CD4-positive, alpha-beta T cell (primary cell): ENCODE measurements at places on chromosomes 16 and 17.

GRCh38 chr17:57033296-57033695, 51.8 kb upstream of the AKAP1 start:
- no peak overlapping the region for H3K4me3 ChIP-seq
- H3K27me3 ChIP-seq: peaks cover 13% of the 10 kb centered on the region
- H3K27ac ChIP-seq: no peak overlapping the region
- DNase-seq: no peak

DNA sequence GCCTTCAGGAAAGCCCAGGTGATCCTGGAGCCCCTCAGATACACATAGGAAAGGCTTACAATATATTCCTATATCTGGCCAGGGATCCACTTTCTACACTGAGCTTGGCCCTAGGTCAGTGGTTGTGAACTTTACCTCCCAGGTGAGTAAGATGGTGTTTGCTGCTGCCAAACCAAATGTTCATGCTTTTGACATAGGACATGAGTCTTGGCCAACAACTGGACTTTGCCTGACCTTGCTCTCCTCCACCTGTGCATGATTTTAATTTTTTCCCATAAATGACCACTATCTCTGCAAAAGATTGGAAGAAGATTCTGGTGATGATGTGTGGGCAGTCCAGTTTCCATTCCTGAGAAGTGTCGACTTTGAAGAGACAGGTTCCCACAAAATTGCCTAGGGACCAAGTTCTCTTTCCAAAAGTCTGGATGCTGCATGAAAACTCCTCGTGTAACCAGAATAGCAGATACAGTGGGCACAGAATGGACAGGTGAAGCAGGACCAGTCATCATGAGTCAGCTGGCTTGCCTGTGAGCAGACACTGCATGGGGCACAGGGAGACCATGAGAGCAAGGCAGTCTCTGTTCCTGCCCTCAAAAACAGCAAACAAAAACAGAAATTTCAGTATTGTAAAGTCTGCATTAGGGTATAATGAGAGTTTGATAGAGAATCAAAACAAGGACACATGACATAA, 226.4 kb upstream of the MON1B start:
- no peaks in the 10 kb centered on the region for H3K4me1 ChIP-seq
- DNase-seq: no peak
- no peaks in the 10 kb centered on the region for H3K27me3 ChIP-seq
- H3K36me3 ChIP-seq: no peaks in the 10 kb centered on the region
- no peak overlapping the region for H3K4me3 ChIP-seq

DNA sequence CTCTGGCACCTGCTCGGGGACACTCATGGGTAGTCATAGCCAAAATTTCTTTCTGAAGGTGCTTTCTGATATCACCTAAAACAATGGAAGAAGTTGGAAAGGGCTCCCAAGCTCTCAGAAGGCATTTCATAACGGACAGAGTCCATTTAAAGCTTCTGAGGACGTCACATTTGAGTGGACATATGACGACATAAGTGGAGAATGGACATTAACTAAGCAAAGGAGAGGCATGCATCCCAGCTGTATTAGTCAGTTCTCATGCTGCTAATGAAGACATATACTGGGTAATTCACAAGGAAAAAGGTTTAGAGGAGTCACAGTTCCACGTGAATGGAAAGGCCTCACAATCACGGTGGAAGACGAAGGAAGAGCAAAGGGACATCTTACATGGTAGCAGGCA, 260.2 kb upstream of the DYNLRB2 start:
- H3K36me3 ChIP-seq: no peaks in the 10 kb centered on the region
- no peaks in the 10 kb centered on the region for H3K4me1 ChIP-seq
- H3K27me3 ChIP-seq: no peaks in the 10 kb centered on the region
- no peak overlapping the region for H3K4me3 ChIP-seq

DNA sequence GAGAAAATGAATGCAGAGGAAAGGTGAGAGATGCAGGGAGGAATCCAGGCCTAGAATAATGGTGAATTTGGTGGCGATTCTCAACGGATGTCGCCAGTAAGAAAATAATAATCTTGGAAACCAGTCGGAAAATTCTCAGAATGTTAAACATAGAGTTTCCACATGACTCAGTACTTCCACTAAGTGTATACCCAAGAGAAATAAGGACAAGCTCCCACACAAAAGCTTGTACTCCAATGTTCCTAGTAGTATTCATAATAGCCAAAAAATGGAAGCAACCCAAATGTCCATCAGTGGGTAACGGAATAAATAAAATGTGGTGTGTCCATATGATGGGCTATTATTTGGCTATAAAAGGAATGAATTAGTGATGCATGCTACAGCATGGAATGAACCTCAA, 19.4 kb upstream of the ENGASE start:
- no peak overlapping the region for H3K4me3 ChIP-seq
- H3K27ac ChIP-seq: no peak overlapping the region
- H3K36me3 ChIP-seq: no peaks in the 10 kb centered on the region
- H3K27me3 ChIP-seq: peaks cover 3% of the 10 kb centered on the region
- peaks cover 3% of the 10 kb centered on the region for H3K4me1 ChIP-seq

DNA sequence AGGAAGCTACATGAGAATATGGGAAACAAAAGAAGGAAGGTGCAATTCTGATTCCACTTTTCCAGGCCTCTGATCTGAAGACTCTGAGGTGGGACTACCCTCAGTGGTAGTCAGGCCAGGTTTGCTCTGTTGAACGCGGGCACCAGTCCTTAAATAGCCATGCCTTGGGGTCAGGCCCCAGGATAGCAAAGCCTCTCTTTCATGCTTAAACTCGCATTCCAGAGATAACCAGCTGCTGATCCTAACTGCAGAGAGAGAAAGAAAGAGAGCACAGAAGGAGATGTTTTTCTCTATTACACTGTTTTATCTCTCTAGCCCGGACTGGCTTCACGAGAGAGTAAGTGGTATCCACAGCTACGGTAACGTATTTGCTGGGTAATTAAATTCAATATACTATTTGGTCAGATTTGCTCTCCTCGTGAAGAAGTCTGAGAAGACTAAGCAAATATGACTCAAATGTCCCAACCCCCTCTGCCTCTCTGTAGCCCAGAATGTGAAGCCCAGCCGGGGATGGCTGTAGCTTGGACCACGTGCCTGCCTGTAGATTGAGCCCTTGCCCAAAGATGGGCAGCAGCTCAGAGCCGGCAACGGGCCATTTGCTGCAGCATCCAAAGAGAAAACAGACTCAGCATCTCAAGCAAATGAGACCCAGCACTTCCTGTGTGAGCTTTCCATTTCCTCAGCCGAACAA, 122.2 kb downstream of the SMG6 start:
- no peaks in the 10 kb centered on the region for H3K27me3 ChIP-seq
- no peak overlapping the region for H3K27ac ChIP-seq
- no peaks in the 10 kb centered on the region for H3K4me1 ChIP-seq

DNA sequence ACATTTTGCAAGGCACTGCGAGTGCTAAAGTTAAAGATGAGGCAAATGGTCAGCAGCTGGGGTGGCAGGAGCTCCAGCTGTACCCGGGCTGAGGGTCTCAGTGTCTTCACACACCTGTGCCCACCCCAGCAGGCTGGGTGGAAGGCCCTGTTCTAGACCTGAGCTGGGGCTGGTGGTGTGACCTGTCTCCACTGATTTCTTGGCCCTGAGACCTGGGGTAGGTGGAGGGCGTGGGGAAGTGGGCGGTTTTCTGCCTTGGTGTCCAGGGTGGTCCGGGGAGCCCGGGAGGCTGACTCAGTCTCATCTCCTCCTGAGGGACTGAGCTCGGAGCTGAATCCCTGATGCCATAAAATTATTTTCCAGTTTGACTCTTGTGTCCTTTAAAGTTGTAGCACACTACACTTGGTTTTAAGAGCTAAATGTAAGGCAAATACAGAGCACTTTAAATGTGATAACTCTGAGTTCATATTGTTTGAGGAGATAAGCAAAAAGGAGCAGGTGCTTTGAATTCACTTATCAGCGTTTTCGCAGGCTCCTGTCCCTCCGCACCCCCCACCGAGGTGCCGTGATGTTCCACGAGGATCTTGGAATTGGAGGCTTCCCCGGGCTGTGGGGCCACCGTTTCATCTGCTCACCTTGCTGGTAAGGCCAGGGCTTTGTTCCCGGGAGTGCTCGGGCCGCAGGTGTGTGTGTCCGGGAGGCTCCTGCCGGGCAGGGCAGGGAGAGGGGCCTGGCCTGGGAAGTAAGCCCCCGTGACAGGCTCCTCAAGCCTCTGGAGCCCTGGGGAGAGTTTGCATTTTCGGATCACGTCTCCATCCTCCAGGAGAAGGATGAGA, 117.0 kb downstream of the AATF start:
- H3K36me3 ChIP-seq: no peaks in the 10 kb centered on the region
- H3K27me3 ChIP-seq: no peaks in the 10 kb centered on the region
- no peak for DNase-seq
- H3K27ac ChIP-seq: no peak overlapping the region

DNA sequence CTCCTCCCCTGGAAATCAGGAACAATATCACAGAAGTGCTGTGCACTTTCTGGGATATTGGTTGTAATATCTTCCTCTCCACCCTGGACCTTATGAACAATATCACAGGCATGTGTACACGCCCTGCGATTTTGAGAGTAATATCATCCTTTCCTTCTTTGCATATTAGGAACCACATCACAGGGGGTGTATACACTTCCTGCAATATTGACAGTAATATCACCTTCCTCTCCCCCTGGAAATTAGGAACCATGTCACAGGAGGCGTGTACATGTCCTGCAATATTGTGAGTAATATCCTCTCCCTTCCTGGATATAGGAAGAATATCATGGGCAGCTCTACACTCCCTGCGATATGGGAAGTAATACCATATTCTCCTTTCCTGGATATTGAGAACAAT, 14.2 kb upstream of the TEKT5 start:
- DNase-seq: no peak
- H3K27me3 ChIP-seq: peaks cover 12% of the 10 kb centered on the region
- no peak overlapping the region for H3K4me3 ChIP-seq
- no peaks in the 10 kb centered on the region for H3K4me1 ChIP-seq
- no peak overlapping the region for H3K27ac ChIP-seq

DNA sequence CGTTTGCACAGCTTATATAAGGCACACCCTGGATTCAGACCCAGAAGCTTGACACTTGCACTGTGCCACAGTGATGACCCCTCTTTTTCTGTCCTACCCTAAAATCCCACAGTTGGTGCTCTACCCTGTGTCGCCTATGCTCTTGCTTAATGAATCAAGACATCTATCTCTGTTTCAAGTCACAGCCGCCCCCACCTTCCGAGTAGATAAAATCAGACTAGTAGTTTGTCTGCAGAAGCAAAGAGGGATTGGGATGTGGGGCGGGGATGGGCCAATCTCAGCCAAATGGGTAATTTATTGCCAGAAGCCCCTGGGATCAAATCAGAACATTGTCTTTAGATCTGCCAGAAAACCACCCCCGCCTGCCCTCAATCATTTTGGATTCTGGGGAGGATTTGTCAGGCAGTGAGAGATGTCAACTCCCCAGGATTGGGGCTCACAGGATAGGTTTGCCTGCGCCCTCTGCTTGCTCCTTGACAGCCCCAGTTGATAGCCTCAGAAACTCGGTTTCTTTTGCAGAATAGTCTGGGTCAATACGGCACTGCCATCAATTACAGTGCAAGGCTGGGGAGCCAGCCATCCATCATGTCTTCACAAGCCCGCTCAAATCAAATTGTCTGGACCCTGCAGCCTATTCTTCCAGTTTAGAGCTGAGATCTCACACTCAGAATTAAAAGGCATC, 520.8 kb downstream of the GRIN2A start:
- H3K27ac ChIP-seq: no peak overlapping the region
- no peaks in the 10 kb centered on the region for H3K27me3 ChIP-seq
- no peak for DNase-seq
- no peak overlapping the region for H3K4me3 ChIP-seq
- no peaks in the 10 kb centered on the region for H3K4me1 ChIP-seq

DNA sequence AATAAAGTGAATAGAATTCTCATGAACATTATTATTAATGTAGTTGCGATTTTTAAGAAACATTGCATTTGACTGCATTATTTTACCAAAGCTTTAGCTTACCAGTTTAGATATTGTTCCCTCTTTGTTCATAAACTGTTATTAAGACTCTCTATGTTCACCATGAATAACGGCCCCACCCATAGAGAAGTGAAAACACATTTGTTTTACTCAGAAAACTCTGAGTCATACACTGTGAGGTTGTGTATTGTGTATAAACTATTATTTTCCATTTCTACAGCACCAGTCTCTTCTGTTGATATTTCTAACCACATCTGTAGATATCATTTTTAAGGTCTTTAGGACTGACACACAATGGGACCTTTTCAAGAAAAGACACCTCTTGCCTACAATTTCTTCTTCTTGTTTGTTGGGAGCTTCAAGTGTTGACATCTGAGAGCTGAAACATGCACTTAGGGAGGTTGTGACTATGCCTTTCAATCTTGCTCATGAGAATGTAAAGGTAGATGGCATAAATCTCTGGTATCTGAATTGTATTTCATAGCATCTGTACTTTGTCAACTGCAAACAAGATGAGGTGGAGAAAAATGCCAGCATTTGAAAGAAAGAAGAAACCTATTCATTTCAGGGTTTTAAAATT, 252.9 kb upstream of the CDH8 start:
- H3K36me3 ChIP-seq: no peaks in the 10 kb centered on the region
- no peak for DNase-seq
- H3K4me1 ChIP-seq: no peaks in the 10 kb centered on the region

DNA sequence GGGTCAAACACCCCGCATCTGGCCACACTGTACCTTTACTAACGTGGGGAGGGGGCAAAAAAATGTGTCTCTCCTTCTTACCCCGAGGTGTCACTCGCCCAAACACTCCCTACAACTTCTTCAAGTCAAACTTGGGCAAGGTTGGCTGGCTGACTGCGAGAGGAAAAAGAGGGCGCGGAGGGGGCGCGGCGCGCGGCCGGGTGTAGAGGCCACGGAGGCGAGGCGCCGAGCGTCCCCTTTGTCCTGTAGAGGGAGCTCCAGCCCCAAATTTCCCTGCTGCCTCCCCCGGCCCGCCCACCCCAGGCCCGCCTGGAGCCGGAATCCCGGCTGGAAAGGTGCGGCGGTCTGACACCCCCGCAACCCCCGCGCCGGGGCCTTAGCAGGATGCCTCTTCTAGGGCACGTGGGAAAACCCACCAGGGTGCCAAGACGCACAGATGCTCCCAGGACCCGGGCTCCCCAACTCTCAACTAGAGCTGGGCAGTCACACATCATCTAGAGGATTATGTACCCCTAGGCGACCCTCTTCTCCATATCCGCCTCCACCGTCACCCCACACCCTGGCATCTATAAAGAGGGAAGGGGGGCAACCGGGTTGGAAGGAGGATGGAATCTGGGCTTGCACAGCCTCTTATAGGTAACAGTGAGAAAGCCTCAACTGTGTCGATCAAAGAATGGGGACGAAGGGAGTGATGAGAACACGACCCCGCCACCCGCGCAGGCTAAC, 4.2 kb downstream of the IRX3 start:
- peaks cover 75% of the 10 kb centered on the region for H3K27me3 ChIP-seq
- peaks cover 15% of the 10 kb centered on the region for H3K4me1 ChIP-seq
- no peak overlapping the region for H3K27ac ChIP-seq
- H3K36me3 ChIP-seq: no peaks in the 10 kb centered on the region
- DNase-seq: no peak
